ENCODE measurements at places on chromosomes 7 and 10. TPM values are rescaled to one million over a fixed set of nuclear protein-coding genes. Genes with fewer than 3 reads are reported as not detected.

Gene AGAP9
- 7.5 TPM for total RNA-seq

Gene SPDYE1
- not detected for total RNA-seq

Gene DKK1
- 2.5 TPM for total RNA-seq

Gene PSPH
- 16.0 TPM for total RNA-seq

Gene SLC18A2
- total RNA-seq: 0.31 TPM

Gene AGBL3
- total RNA-seq: 10.3 TPM

Gene POU6F2
- total RNA-seq: 7.5 TPM

Measured in parietal lobe (tissue), 2 donors.